Heart left ventricle (tissue), 16 donors: ENCODE measurements at places on chromosomes 13 and 19.
A peak's percentile ranks its signal among the peaks of the same experiment; 100 is the strongest.

DNA sequence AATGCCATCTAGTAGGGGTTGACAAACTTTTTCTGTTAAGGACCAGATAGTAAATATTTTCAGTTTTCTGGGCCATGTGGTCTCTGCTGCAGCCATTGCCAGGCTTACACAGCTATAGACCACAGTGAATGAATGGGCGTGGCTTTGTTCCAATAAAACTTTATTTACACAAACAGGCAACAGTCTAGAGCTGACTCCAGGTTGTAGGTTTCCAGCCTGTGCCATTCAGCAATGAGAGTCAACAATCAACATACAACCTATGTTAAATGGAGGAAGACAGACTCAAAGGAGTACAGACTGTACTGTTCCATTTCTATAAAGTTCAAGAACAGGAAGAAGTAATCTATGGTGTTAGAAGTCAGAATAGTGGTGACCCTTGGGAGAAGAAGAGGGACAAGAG lies 15.2 kb upstream of the IZUMO2 start:
- no peaks in the 10 kb centered on the region for H3K36me3 ChIP-seq
- no peaks in the 10 kb centered on the region for H3K4me1 ChIP-seq
- DNase-seq = no peak
- H3K27me3 ChIP-seq = no peaks in the 10 kb centered on the region
- no peak overlapping the region for H3K4me3 ChIP-seq
- no peak overlapping the region for H3K27ac ChIP-seq

DNA sequence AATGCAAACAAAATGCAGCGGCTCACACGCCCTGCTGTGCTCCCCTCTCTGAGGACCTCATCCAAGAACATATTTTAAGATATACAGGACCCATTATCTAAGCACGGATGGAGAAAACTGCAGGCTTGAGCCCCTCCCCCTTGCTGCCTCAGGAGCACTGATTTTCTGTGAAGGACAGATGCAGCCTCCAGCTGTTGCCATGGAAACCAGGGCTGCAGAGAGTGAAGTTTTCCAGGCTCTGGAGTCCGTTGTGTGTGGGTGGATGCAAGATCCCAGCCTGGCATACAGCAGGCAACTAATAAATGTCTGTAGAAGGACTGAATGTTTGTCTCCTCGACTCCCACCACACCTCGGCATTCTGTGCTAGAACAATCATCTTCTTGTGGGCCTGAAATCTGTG lies 105.6 kb upstream of the PEG3 start:
- H3K4me3 ChIP-seq = no peak overlapping the region
- H3K36me3 ChIP-seq = no peaks in the 10 kb centered on the region
- no peak for DNase-seq
- no peaks in the 10 kb centered on the region for H3K4me1 ChIP-seq

DNA sequence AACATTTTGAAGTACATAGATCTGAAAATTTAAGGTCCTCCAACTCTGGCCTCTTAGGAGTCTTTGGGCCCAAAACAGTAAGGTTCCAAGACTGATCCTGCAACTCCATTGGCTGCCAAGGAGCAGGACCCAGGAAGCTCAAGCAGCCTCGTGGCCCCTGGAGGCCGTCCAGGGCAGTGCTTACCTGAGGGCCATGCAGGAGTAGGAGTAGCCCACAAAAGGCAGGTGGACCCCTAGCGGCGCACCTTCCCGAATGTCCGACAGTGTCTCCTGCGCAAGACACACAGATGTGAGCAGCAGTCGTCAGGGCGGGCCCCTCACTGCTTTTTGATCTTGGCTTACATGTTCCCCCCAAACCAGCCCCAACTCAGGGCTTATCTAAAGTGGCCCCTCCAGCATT lies 5.7 kb upstream of the SIX5 start:
- H3K27ac ChIP-seq = no peak overlapping the region
- H3K27me3 ChIP-seq = peaks cover 61% of the 10 kb centered on the region
- DNase-seq = no peak
- H3K36me3 ChIP-seq = peaks cover 73% of the 10 kb centered on the region

- H3K4me1 ChIP-seq = no peaks in the 10 kb centered on the region
- no peaks in the 10 kb centered on the region for H3K27me3 ChIP-seq
- H3K27ac ChIP-seq = no peak overlapping the region
- no peaks in the 10 kb centered on the region for H3K36me3 ChIP-seq
- DNase-seq = no peak
Measured at GRCh38 chr13:71906448-71906847, 39.4 kb upstream of the DACH1 start.

DNA sequence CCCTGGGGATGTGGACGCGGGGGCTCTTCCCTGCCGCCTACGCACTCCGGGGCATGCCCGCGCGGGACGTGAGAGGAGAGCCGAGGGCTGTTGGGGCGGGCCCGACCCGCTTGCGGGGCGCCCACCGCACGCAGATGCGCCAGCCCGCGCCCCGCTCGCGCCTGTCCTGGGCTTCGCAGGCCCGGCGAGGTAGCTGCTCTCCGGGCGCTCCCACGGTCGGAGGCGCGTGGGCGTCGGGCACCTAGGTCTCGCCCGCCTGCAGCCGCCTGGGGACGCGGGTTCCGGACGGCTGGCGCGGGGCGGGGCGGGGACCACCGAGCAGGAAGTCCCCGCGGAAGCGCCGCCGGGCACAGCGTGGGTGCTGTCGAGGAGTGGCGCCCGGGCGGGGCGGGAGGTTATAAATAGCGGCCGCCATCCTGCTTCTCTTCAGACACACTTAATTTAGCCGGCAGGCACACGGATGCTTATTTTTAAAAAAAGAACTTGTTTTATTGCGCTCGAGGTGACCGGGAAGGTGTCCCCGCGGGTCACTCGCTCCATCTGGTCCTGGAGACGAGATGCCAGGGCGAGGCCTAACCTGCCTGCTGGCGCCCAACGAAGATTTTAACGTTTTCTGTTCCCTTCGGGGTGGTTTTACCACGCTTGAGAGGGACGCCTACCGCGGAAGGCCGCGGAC lies 561 bp upstream of the GJA3 start:
- peak overlapping the region; percentile 58 for H3K4me3 ChIP-seq
- H3K4me1 ChIP-seq = peaks cover 23% of the 10 kb centered on the region
- peak overlapping the region; percentile 80 for H3K27ac ChIP-seq
- H3K36me3 ChIP-seq = no peaks in the 10 kb centered on the region
- peaks cover 64% of the 10 kb centered on the region for H3K27me3 ChIP-seq
- peak; percentile 61 for DNase-seq

- no peaks in the 10 kb centered on the region for H3K36me3 ChIP-seq
- H3K27me3 ChIP-seq = no peaks in the 10 kb centered on the region
- DNase-seq = no peak
- H3K27ac ChIP-seq = no peak overlapping the region
- no peaks in the 10 kb centered on the region for H3K4me1 ChIP-seq
Measured at GRCh38 chr13:102978168-102978567, 88.0 kb downstream of the SLC10A2 start.

GRCh38 chr13:71018995-71019394 lies 848.0 kb downstream of the DACH1 start:
- no peaks in the 10 kb centered on the region for H3K36me3 ChIP-seq
- H3K27me3 ChIP-seq = no peaks in the 10 kb centered on the region
- H3K27ac ChIP-seq = no peak overlapping the region
- no peak overlapping the region for H3K4me3 ChIP-seq

DNA sequence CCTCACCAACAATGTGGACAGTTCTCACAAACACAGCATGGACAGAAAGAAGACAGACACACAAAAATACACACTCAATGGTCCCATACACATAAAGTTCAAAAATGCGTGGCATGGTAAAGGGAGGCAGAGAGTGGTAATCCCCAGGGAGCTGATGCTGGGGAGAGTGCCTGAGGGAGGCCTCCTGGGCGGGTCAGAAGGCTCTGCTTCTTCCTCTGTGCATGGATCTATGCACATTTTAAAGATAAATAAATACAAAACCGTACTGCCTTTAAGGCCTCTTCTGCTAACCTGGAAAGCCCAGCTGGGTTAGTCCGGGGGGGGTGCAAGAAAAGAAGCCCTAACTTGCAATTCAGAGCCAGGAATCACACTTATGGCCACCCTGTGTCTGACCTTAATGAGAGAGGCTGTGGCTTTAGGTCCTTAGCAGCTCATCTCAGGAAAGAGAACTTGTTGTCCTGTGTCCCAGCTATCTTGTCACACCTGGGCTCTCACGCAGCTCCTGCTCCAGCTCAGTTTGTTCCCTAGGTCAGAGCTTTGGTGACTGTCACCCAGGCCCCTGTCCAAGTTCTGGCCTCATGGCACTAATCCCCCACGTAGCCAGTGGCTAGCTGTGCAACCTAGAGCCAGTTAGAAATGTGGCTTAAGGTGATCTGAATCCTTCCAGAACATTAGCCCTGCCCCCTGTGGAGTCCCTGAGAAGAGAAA lies 28.5 kb downstream of the POP4 start:
- no peaks in the 10 kb centered on the region for H3K36me3 ChIP-seq
- H3K4me3 ChIP-seq = no peak overlapping the region
- H3K27ac ChIP-seq = no peak overlapping the region
- no peaks in the 10 kb centered on the region for H3K27me3 ChIP-seq
- H3K4me1 ChIP-seq = no peaks in the 10 kb centered on the region

GRCh38 chr13:33072282-33072681 lies 56.1 kb downstream of the KL start:
- DNase-seq = no peak
- H3K27me3 ChIP-seq = no peaks in the 10 kb centered on the region
- no peaks in the 10 kb centered on the region for H3K36me3 ChIP-seq

GRCh38 chr13:26015271-26016125 lies 36.3 kb downstream of the SHISA2 start:
- peak overlapping the region; percentile 55 for H3K27ac ChIP-seq
- no peak for DNase-seq
- H3K4me3 ChIP-seq = no peak overlapping the region
- no peaks in the 10 kb centered on the region for H3K36me3 ChIP-seq

- no peaks in the 10 kb centered on the region for H3K36me3 ChIP-seq
- H3K4me3 ChIP-seq = peak overlapping the region; percentile 52
- peak overlapping the region; percentile 74 for H3K27ac ChIP-seq
- H3K27me3 ChIP-seq = no peaks in the 10 kb centered on the region
Measured at GRCh38 chr19:38004186-38004520, 97.1 kb downstream of the SIPA1L3 start.

DNA sequence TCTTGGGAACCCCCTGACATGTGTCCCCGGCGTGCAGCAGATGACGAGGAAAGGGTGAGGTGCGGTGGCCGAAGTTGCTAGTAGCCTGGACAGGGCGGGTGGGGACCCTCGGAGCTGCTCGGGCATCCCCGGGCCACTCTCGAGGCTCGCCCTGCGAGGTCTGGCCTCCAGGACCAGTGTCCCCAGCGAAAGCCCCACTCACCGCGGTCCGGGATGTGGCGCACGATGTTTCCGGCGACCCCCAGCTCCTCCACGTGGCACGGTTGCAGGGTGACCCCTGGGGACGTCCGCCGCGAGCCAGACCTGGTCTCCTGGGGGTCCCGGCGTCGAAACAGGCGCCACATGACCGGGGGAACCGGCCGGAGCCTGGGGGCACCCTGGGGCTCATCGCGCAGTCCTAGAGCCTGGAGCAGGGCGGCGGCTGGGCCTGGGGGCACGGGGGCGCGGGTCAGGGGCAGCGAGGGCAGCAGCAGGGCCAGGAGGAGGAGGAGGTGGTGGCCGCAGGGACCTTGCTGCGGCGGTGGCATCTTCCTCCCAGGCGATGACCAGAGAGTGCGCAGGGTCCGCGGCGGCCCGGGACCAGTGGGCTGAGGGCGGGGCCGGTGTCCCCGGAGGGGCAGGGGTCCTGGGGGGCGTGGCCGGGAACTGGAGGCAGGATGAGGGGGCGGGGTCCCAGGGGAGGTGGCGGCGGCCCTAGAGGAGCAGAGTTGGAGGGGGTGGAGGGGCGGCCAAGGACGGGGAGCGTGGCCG lies 26.0 kb downstream of the CERS1 start:
- H3K4me1 ChIP-seq = peaks cover 7% of the 10 kb centered on the region
- H3K36me3 ChIP-seq = peaks cover 35% of the 10 kb centered on the region
- H3K4me3 ChIP-seq = no peak overlapping the region
- H3K27ac ChIP-seq = no peak overlapping the region
- no peaks in the 10 kb centered on the region for H3K27me3 ChIP-seq

- no peaks in the 10 kb centered on the region for H3K36me3 ChIP-seq
- peak; percentile 93 for DNase-seq
- peak overlapping the region; percentile 32 for H3K4me3 ChIP-seq
- H3K27me3 ChIP-seq = no peaks in the 10 kb centered on the region
- peaks cover 47% of the 10 kb centered on the region for H3K4me1 ChIP-seq
Measured at GRCh38 chr19:11142528-11143171, 12.9 kb downstream of the SPC24 start.

DNA sequence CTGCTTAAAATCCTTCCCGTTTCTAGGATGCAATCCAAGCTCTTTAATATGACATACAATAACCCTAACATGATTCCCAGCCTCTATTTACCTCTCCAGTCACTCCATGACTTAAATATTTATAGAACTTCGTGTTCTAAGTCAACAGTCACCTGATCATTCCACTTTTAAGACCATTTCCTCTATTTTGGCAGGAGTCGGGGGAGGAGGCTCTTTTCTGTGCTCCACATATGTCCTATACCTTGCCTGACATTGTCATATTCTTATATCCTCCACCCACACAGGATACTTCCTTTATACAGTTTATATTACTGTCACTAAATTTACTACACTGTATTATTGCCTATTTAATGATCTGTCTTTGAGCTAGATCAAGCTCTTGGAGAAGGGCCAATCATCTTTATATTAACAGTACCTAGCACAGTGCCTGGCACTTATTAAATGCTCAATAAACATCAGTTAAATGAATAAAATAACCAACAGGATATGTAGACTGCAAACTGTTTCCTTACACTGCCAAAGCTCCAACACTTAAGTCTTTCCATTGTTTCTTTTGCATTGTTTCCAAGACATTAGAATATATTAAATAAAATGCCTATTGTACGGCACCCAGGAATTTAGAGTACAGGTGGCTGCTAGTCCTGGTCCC lies 2.7 kb downstream of the ARGLU1 start:
- peak overlapping the region; percentile 97 for H3K4me3 ChIP-seq
- no peaks in the 10 kb centered on the region for H3K27me3 ChIP-seq
- DNase-seq = no peak

DNA sequence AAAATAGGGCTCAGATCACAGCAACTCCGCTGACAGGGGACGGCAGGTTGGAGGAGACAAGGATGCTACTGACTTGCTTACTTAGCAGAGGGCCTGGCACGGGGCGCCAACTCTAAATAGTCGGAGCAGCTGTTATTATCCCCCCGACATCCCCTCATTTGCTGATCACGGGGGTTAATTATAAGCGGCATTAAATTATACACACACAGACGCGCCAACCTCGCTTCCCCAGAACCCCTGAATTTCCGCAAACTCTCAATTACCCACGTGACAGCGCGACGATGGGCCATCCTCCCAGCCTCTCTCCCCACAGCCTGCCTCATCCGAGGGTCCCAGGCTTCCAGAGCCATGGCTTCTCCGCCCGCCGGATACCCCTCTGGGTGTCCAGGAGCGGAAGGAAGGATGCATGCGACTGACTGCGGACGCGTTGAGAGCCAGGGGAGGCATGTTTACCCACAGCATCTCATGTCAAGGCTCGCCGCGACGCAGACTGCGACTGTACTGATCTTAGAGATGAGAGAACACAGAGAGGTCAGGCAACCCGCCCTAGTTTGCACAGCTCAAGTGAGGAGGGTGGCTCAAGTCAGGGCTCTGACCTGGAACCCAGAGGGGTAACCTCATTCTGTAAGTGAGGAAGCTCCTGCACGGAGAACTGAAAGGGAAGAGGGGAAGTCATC lies 5.7 kb downstream of the PTPRS start:
- H3K4me1 ChIP-seq = peaks cover 13% of the 10 kb centered on the region
- peaks cover 59% of the 10 kb centered on the region for H3K27me3 ChIP-seq
- H3K4me3 ChIP-seq = no peak overlapping the region
- H3K36me3 ChIP-seq = no peaks in the 10 kb centered on the region
- no peak overlapping the region for H3K27ac ChIP-seq
